ENCODE measurements at places on chromosomes 4 and X.

GRCh38 chr4:113784497-113785250 lies 23.1 kb upstream of the CAMK2D start:
- no peak for DNase-seq

DNA sequence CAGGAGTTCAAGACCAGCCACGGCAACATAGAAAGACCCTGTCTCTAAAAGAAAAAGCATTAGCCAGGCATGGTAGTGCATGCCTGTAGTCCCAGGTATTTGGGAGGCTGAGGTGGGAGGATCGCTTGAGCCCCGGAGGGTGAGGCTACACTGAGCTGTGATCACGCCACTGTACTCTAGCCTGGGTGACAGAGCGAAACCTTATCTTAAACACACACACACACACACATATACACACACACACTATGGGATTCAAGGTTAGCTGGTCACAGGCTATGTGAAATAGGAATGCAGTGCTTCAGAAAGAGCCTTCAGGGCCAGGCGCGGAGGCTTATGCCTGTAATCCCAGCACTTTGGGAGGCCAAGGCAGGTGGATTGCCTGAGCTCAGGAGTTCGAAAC lies 23.5 kb downstream of the NLGN3 start:
- DNase-seq, result no peak

- DNase-seq, result no peak
These were observed 141.1 kb upstream of the MID1 start for GRCh38 chrX:10761447-10761846.

DNA sequence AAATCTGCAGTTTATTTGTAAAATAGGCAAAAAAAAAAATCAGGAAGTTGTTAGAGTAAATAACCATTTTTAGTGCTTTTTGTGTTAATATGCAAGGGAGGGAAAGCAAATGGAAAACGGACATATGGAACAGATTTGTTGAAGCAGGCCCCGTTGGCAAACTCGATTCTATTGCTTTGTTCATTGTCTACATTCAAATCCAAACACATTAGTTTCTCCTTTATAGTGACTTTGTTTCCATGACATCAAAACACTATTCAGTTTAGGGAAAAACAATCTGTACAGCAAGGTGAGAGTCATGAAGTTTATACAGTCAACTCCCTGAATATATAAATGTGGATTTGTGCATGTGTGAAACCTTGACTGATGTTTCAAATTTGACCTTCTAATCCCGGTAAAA lies 142.2 kb downstream of the FAM47A start:
- DNase-seq, result no peak

DNA sequence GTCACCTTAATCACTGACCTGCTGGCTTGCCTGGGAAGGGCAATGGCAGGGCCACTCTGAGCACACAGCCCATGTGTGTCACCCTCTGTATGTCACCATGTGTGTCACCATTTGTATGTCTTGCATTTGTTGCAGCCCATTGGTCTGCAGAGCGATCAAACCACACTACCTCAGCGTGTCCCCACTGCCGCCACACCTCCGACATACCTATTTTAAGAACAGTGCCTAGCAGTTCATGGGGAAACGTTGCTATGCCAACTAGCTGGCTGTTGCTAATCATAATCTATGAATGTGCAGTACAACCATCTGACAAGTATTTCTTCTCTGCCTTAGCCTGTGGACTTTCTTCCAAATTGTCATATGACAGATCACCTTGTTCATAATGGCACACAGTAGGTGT lies 8.0 kb upstream of the CRMP1 start:
- no peak for DNase-seq

- DNase-seq, result no peak
These were observed 23.9 kb downstream of the TBC1D19 start for GRCh38 chr4:26607776-26608175.

- DNase-seq, result no peak
These were observed 15.6 kb downstream of the XAGE3 start for GRCh38 chrX:52852110-52852860.

DNA sequence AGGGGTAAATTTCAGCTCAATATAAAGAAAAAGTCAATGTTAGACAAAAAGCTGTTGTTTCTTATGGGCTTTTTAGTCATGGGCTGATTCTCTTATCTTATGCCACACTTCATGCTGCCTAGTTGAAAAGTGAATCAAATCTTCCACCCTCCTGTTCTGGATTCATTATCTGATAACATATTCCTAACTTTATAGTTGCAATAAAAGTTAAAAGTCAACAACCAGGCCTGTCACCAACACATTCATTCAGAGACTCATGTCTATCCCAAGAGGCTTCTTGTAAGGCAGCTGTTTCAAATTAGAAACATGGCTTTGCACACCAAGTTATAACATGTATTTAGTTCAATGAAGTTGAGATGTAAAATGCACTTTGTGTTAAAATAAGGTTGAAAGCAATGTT lies 243.8 kb downstream of the ADAMTS3 start:
- no peak for DNase-seq

DNA sequence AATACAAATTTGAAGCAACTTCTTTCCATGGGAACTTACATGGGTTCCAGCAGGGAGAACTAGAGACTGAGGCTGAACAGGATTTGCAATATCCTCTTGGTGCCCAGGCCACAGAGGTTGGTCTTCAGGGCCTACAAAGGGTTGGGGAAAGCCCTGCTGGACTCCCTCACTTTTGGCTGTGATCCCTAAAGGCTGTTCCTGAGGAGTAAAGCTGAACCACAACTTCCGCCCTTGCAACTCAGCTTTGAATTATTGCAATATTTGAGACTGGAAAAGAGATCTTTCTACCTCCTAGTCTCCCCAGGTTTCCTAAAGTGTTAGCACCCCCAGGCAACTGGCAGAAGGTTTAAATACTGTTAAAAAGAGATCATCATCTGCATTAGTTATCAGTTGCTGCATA lies 26.9 kb downstream of the DCHS2 start:
- DNase-seq, result no peak

- DNase-seq, result no peak
These were observed 133.2 kb downstream of the ZAR1 start for GRCh38 chr4:48623182-48623780.

DNA sequence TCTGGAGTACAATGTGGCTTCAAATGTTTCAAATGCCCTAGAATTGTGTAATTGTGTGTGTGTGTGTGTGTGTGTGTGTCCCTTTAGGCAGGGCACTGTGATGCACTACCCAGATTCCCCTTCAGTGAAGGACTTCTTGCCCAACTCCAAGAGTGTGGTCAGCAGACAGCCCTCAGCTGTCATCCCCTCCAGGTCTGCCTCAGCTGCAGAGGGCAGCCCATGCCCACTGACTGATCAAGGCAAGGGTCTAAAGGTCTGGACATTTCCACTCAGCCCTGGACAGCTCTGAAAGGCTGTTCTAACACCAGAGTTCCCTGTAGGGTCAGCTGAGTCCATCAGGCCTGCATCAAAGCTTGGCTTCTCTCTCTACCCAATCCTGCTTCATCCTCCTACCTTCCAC lies 83.9 kb upstream of the USP9X start:
- DNase-seq, result no peak

GRCh38 chr4:154612472-154613414 lies at the start of gene FGG:
TSS of gene FGG (minus strand) at chr4:154612656. CDS start at chr4:154612609, 47 bp downstream.
- no peak for DNase-seq

- DNase-seq, result no peak
These were observed 174.5 kb downstream of the SMIM20 start for GRCh38 chr4:26088433-26088928.

GRCh38 chrX:13742397-13743176 lies 8.0 kb downstream of the OFD1 start:
- DNase-seq, result no peak

- no peak for DNase-seq
These were observed 2.7 kb upstream of the ALAS2 start for GRCh38 chrX:55033429-55033828.

Data from nephron progenitor cell (in vitro differentiated cells).